Panc1 (cell line): ENCODE measurements at places on chromosomes 16 and 17. TPM values are rescaled to one million over a fixed set of nuclear protein-coding genes. Genes with fewer than 3 reads are reported as not detected.
A peak's percentile ranks its signal among the peaks of the same experiment; 100 is the strongest.

- H3K4me3 ChIP-seq, result no peak overlapping the region
- no peaks in the 10 kb centered on the region for H3K4me1 ChIP-seq
- no peaks in the 10 kb centered on the region; the same call in 1 of the 2 replicates for H3K36me3 ChIP-seq
- H3K27me3 ChIP-seq, result peaks cover 32% of the 10 kb centered on the region
- DNase-seq, result no peak
These were observed 81.2 kb downstream of the RBFOX3 start for GRCh38 chr17:79529661-79530081.

DNA sequence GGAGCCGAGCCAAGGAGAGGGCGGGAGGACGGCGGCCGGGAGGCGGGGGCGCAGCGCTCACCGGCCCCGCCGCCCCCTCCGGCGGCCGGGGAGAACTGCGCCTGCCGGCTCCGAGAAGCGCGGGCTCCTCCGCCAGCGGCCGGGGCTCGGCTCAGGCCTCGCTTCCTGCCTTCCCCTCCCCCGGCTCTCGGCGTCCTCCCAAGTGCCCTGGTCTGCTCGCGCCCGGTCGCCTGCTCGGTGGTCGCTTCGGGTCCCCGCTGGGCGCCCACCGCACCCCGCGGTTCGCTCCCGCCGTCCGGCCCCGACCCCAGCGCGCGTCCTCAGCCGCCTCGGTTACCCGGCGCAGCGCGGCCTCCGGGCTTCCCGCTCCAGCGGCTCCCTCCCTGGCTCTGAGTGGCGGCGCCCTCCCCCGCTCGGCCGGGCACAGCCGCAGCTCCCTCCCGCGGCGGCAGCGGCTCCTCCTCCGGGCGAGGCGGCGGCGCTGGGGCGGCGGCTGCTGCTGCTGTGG lies 313 bp downstream of the UBTF start:
- no peak for DNase-seq
- peaks cover 8% of the 10 kb centered on the region for H3K36me3 ChIP-seq
- peaks cover 26% of the 10 kb centered on the region for H3K4me1 ChIP-seq
- H3K4me3 ChIP-seq, result peak overlapping the region; percentile 30
- no peaks in the 10 kb centered on the region for H3K27me3 ChIP-seq

- no peak overlapping the region for H3K27ac ChIP-seq
- no peak overlapping the region for H3K4me3 ChIP-seq
- no peak for DNase-seq
These were observed 26.4 kb downstream of the SMYD4 start for GRCh38 chr17:1803280-1803679.

The PRAC1 gene
- total RNA-seq, result not detected

- no peak overlapping the region for H3K27ac ChIP-seq
- no peaks in the 10 kb centered on the region for H3K27me3 ChIP-seq
- DNase-seq, result no peak
- H3K4me1 ChIP-seq, result no peaks in the 10 kb centered on the region
- H3K4me3 ChIP-seq, result no peak overlapping the region
- no peaks in the 10 kb centered on the region for H3K36me3 ChIP-seq
These were observed 5.1 kb downstream of the PRSS8 start for GRCh38 chr16:31130336-31130891.
